ENCODE measurements at places on chromosomes 12 and 14.
A peak's percentile ranks its signal among the peaks of the same experiment; 100 is the strongest.

- peak; percentile 19 for DNase-seq
Measured at GRCh38 chr14:92897922-92898565, 24.9 kb upstream of the CHGA start.

- DNase-seq, result no peak
Measured at GRCh38 chr12:111578971-111579340, 20.2 kb downstream of the ATXN2 start.

GRCh38 chr12:47433876-47434275, 272.0 kb downstream of the RPAP3 start:
- DNase-seq, result no peak

- DNase-seq, result no peak
Measured at GRCh38 chr12:116677202-116677661, 60.6 kb downstream of the SPRING1 start.

DNA sequence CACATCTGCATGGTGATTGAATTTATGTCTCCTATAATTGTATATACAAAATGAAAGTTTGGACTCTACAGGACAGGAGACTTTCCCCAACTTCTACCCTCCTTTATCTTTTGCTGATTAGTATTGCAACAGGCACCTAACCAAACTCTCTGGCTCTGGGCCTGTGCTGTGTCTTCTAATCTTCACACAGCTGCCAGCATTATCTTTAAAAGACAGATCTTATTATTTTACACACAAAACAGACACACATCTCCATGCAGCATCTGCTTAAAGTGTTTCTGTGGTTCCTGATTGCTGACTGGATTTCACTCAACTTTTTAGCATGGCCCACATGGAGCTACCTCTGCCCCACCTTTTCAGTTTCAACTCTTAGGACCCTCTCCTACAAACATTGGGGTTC, 154.9 kb upstream of the PELI2 start:
- no peak for DNase-seq

- DNase-seq, result no peak
Measured at GRCh38 chr12:32051511-32052211, 55.0 kb upstream of the BICD1 start.

DNA sequence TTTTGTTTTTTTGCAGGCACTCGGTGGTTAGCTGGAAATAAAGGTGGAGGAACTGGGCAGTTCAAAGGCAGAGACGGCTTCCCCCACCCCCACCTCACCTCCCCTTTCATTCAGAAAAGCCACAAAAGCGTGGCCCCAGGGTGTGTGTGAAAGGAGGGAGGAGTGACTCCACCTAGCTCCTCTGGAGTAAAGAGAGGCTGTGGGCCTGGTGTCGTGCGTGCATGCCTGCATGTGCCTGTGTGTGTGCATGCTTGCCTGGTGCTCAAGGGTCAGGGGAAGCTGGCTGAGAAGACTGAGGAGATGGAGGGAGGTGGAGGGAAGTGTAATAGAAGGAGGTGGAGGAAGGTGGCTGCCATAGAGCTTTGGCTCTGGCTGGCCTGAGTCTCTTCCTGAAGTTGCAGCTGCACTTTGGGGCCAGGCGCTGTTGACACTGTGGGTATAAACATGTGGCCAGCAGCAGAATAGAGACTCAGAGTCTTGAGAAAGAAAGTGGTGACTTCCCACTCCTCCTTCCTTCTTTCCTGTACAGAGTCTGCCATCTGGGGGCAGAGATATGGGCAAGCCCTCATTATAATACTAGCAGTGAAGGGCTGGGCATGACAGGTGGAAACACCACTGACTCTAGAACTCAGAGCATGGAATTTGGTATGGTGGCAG, 36.9 kb upstream of the SINHCAF start:
- peak; percentile 17 for DNase-seq

DNA sequence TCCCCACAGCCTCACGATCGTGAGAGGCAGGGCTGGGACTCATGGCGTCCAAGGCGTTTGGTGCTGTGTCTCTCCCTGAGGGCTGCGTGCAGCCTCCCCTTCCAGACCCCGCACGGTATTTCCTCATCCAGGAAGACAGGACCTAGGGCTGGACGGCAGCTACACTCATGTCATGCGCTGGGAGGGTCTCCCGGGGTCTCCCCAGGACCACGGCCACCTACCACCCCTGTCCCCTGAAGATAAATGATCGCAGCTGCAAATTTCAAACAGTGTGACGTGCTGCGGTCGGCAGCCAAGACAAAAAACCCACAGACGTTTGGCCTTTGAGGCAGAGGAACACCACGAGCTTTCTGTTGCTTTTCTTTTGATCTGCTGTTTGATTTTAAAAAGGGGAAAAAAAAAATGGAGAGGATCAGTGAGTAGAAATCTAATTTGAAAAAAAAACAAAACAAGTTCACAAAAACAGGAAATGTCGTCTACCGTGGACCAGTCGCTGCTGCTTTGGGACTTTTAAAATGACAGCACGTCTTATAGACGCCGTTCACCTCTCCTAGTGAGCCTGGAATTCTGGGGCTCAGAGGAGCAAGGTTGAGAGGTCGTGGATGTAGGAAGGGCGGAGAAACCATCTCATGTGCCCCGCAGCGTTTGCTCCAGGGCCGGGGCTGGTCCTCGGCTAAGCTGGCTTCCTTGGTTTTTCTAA, 237.6 kb downstream of the SLC41A2 start:
- peak; percentile 80 for DNase-seq

DNA sequence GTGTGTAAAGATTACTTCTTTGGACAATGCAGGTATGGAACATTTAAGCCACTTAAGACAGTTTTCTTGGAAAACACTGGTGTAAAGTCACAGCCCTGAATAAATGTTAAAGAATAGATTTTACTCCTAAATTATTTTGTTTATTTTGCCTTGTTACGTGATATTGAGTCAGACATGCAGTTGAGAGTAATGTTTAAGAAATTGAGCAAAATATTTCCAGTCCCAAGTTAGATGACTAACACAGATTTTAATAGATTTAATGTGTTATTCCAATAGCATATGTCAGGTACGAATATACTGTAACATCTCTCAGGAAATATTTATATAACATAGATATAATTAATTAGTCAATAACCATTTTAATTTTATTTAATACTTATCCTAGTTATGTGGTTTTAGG, 1361.7 kb downstream of the FSCB start:
- DNase-seq, result no peak

- no peak for DNase-seq
Measured at GRCh38 chr12:26705851-26706250, 127.1 kb downstream of the ITPR2 start.

- peak; percentile 66 for DNase-seq
Measured at GRCh38 chr12:12481631-12482030, 81.0 kb downstream of the DUSP16 start.

GRCh38 chr12:54147186-54147585, 41.6 kb downstream of the SMUG1 start:
- no peak for DNase-seq

GRCh38 chr14:84323978-84324377, 1206.0 kb upstream of the FLRT2 start:
- no peak for DNase-seq

DNA sequence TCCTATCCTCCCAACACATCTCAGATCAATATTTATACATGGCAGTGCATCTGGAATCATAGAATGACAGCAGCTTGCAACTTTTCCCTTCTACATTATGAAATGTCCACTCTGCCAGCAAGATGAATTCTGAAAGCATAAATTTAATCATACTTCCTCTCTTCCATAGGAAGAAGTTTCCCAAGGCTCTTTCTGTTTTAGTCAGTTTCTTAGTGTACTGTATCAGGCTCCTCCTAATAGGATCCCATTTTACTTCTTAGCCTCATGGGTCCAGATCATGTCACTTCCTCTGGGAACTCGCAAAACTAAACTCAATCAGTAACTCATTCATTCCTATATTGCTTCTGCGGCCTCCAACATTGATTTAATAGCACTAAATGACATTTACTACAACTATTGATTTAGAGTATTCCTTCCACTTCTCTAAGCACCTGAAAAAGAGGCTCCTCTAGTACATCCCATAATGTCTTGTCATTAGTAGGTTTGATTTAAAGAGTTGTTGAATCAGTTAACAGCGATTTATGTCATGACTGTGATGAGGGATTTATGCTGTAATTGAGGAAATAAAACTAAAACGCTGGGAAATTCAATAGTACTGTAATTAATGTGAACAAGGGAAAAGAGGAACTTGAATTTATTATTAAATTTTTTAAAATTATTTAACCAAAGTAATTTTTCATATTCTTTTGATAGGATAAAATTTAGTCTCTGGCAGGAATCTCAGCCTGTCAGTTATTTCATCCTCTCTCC, 4.0 kb downstream of the CLEC1A start:
- no peak for DNase-seq

GRCh38 chr12:57193706-57194245, 22.8 kb upstream of the NXPH4 start:
- no peak for DNase-seq

GRCh38 chr12:3931206-3931605, 58.0 kb upstream of the PARP11 start:
- peak; percentile 31 for DNase-seq

DNA sequence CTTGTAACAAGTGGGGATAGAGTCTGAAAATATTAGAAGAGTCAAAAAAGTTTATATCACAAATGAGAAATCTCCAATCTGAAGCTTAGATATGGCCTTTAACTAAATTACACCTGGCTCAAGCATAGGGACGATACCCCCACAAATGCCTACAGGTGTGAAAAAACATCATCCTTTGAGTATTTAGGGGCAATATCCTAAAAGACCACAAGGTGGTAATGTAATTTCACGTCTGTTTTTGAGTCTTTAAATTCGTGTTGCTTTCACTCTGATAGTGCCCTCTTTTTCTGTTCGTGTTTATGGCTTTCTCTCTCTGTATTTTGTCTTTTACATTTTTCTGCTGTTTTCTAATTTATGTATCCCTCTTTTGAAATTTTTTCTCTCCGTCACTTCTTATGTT, 84.3 kb downstream of the ETNK1 start:
- no peak for DNase-seq
